Stimulated activated CD4-positive, alpha-beta T cell treated with anti-CD3 and anti-CD28 coated beads, Interleukin-4, amount 100 ng/mL, for 1 hour (primary cell): ENCODE measurements at places on chromosomes 6 and 20.

GRCh38 chr6:44704240-44705150, 317.0 kb downstream of the CDC5L start:
- peak; percentile 10 for DNase-seq

DNA sequence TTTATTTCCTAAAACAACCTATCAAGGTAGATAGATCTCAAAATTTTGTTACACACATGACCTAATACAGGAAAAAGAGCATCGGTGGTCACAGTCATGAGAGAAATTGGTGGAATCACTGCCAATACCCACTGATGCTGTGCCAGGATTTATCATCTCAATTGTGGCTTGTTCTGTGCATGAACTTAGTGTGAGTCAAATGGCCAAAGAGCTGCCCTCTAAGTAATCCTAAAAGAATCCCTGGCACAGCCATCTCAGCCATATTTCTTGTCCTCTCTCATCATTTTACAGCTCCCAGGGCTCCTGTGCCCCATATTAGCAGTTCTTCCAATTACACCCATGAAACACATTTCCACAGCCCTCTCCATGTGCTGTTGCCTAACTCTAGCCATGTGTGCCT, 6.1 kb downstream of the GSTA5 start:
- no peak for DNase-seq

DNA sequence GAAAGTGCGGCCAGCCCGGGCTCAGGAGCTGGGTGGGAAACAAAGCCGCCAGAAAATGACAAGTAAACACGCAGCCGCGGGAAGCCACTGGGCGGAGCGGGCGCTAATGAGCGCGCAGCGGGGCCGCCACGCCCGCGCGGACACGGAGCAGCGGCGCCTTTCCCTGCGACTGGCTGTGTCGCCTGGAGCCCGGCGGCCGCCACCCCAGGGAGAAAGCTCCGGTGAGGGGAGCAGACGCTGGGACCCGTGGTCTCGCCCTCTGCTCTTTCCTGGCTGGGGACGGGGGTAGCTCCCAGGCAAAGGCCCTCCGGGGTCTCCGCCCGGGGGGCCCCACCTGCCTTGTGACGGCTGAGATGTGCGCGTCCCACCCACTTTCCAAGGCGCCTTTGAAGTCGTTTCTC, 54.9 kb downstream of the PRR18 start:
- DNase-seq: peak; percentile 46

- DNase-seq: no peak
These were observed 73.8 kb upstream of the CD2AP start for GRCh38 chr6:47403801-47404200.

GRCh38 chr6:152404086-152404857, 232.9 kb downstream of the SYNE1 start:
- DNase-seq: no peak

GRCh38 chr6:125114248-125114858, 39.2 kb upstream of the TPD52L1 start:
- peak; percentile 42 for DNase-seq
